ENCODE measurements at places on chromosomes 2 and 18. TPM values are rescaled to one million over a fixed set of nuclear protein-coding genes. Genes with fewer than 3 reads are reported as not detected.

The RBMS1 gene
- polyA plus RNA-seq: 43.6 TPM

The NOP58 gene
- polyA plus RNA-seq: 13.7 TPM

The CROCC2 gene
- not detected for polyA plus RNA-seq

The GREB1L gene
- 0.03 TPM for polyA plus RNA-seq

The SLC8A1 gene
- 7.5 TPM for polyA plus RNA-seq

The LHCGR gene
- polyA plus RNA-seq: not detected

DNA sequence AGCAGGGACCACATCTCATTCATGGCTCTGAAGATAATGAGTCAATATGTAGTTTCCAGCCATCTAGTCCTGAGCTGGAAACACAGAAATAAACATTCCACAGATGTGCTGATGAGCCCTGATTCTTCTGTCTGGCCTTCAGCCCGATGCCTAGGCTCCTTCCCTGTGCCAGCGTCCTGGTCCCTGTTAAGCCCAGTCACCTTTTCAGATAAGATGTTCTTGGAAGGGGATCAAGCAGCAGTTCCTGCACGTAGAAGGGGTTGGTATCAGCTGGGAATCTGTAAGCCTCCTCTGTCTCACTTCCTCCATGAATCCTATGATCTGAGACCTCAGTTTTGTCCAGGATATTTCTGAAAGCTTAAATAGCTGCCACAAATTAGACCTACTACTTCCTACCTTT lies 149.3 kb downstream of the TTC32 start:
- no peak overlapping the region for H3K27ac ChIP-seq
- no peaks in the 10 kb centered on the region for H3K4me1 ChIP-seq
- no peak overlapping the region for H3K4me3 ChIP-seq
- no peaks in the 10 kb centered on the region for H3K27me3 ChIP-seq
- no peak for DNase-seq

DNA sequence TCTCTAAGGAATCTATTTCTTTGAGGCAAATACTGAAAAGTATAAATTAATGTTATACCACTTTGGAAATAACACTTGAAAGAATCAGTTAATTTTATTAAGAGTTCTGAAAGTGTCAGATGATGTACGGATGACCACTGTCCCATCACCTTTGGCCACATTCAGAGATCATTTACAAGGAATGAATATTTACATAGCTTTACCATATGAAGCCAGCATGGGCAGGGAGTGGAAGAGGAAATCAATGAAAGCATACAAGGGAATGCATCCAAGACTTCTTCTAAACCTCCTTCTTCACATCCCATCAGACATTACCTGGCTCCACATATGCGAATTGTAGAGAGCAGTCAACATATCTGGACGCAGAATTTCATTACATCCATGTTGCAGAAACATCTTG lies 123.4 kb downstream of the RIF1 start:
- H3K27me3 ChIP-seq: no peaks in the 10 kb centered on the region
- H3K4me3 ChIP-seq: no peak overlapping the region
- H3K27ac ChIP-seq: no peak overlapping the region
- H3K36me3 ChIP-seq: no peaks in the 10 kb centered on the region
- DNase-seq: no peak

GRCh38 chr2:22826703-22827102 lies 558.3 kb upstream of the KLHL29 start:
- H3K4me1 ChIP-seq: no peaks in the 10 kb centered on the region
- H3K27ac ChIP-seq: no peak overlapping the region
- H3K27me3 ChIP-seq: no peaks in the 10 kb centered on the region

GRCh38 chr2:239751679-239752355 lies 273.3 kb downstream of the NDUFA10 start:
- H3K4me3 ChIP-seq: no peak overlapping the region
- no peak overlapping the region for H3K27ac ChIP-seq
- no peaks in the 10 kb centered on the region for H3K36me3 ChIP-seq
- DNase-seq: peak; percentile 9

GRCh38 chr2:186559370-186559769 lies 30.5 kb upstream of the ITGAV start:
- H3K36me3 ChIP-seq: no peaks in the 10 kb centered on the region
- no peaks in the 10 kb centered on the region for H3K4me1 ChIP-seq
- H3K4me3 ChIP-seq: no peak overlapping the region
- DNase-seq: no peak
- no peaks in the 10 kb centered on the region for H3K27me3 ChIP-seq
- H3K27ac ChIP-seq: no peak overlapping the region

DNA sequence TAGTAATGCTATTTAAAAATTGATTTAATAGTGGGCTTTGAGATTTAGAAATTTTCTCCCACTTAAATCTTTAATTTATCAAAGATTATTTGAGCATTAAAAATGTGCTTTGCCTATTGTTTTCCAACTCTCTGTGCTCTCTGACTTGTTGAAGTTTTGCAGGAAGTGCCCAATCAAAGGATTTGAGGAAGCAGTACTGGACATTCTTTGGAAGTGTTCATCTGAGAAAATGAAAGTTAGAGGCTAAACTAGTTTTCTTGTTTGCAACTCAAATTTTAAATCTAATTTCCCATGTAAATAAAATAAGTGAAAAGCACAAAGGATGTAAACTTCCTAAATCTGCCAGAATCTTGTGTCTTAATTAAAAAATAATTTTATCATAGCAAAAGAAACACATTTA lies 89.1 kb downstream of the CAMKMT start:
- H3K27me3 ChIP-seq: no peaks in the 10 kb centered on the region
- no peaks in the 10 kb centered on the region for H3K4me1 ChIP-seq
- no peaks in the 10 kb centered on the region for H3K36me3 ChIP-seq
- no peak for DNase-seq
- H3K27ac ChIP-seq: no peak overlapping the region

DNA sequence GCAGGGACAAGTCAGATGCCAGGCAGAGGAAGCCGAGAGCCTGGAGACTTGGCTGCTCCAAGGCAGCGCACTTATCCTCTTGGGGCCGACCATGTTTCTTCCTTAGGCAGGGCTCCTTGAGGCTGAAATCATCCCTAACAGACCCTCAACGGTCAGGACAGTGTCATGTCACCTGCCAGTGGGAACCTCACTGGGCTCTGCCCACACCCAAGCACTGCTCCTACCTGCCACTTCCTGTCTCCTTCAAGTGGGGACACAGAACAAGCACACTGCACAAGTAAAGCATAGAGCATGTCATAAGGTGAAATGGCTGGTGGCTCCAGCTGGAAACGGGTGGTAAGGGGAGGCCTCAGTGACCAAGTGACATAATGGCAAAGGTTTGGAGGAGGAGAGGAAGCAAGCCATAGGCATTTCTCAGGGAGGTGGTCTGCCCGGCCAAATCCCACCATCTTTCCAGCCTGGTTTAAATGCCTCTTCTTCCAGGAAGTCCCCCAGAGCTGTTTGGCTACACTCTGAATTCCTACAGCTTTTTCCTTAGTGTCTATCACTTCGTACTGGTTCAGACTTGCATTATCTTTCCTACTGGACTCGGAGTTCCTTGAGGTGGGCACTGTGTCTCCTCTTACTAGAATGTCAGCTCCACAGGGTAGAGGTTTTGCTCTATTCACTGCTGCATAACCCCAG lies 7.3 kb upstream of the ATOH8 start:
- DNase-seq: no peak
- no peak overlapping the region for H3K27ac ChIP-seq
- H3K27me3 ChIP-seq: peaks cover 2% of the 10 kb centered on the region
- no peaks in the 10 kb centered on the region for H3K36me3 ChIP-seq
- H3K4me3 ChIP-seq: no peak overlapping the region

DNA sequence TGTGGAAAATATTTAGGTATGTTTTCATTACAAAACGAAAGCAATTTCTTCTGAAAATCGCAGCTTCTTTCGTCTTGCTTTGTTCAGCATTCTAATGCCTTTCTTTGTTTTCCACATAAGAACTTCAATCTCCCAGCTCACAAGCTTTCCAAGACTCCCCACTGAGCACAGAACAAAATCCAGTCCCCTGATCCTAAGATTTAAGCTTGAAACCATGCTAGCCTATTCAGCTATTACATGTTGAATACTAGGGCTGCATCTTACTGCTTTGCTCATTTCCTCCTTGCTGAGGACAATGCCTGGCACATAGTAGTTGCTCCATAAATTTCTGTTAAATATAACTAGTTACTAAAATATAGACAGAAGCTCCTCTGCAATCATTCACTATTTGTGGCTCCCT lies 160.6 kb downstream of the GALNT3 start:
- H3K4me3 ChIP-seq: no peak overlapping the region
- H3K4me1 ChIP-seq: no peaks in the 10 kb centered on the region
- no peak overlapping the region for H3K27ac ChIP-seq
- no peak for DNase-seq

Data from CD14-positive monocyte (primary cell).